ENCODE measurements at places on chromosomes 1 and 21. TPM values are rescaled to one million over a fixed set of nuclear protein-coding genes. Genes with fewer than 3 reads are reported as not detected.

- peak overlapping the region; percentile 5 for H3K4me3 ChIP-seq
- no peaks in the 10 kb centered on the region for H3K36me3 ChIP-seq
- no peaks in the 10 kb centered on the region for H3K27me3 ChIP-seq
- H3K4me1 ChIP-seq, result peaks cover 77% of the 10 kb centered on the region
- DNase-seq, result no peak
These were observed 77.5 kb downstream of the SLC45A1 start for GRCh38 chr1:8395433-8395866.

GRCh38 chr1:67937651-67938050 is 104.4 kb upstream of the GNG12 start:
- H3K4me1 ChIP-seq, result no peaks in the 10 kb centered on the region
- no peak overlapping the region for H3K27ac ChIP-seq
- H3K36me3 ChIP-seq, result no peaks in the 10 kb centered on the region
- no peak overlapping the region for H3K4me3 ChIP-seq
- no peak for DNase-seq
- H3K27me3 ChIP-seq, result no peaks in the 10 kb centered on the region

Gene GRIK3
- total RNA-seq, result 0.74 TPM

- H3K4me3 ChIP-seq, result no peak overlapping the region
- H3K36me3 ChIP-seq, result no peaks in the 10 kb centered on the region
- no peaks in the 10 kb centered on the region for H3K4me1 ChIP-seq
- no peak overlapping the region for H3K27ac ChIP-seq
- DNase-seq, result no peak
- H3K27me3 ChIP-seq, result no peaks in the 10 kb centered on the region
These were observed 186.7 kb downstream of the TOMM20 start for GRCh38 chr1:234942012-234942332.

DNA sequence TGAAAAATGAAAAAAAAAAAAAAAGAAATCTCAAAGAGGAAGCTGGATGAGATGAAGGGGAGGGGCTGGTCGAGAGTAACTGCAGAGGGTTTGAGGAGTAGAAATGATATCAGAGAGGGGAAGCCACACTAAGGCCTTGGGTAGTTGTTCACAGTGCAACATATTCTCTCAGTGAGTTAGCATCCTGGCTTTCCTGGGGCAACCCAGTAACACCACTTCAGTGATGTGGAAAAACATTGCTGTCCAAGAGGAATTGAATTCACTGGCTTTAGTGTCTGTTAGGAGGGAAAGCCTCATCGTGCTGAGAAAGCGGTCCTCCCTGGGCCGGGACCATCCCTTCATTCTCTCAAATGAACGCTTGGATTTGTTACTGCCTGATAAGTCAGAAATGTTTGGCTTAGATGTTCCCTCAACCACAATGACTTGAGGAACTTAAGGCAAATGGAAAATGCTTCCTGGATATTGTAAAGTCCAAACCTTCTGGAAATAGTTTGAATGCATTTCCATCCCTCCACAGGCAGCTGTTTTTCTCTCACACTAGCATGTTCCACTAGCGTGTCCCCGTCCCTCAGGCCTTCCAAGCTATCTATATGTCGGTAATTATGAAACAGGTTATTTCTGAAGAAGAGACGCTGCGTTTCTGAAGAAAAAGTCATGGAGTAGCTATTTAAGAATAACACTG is 12.2 kb downstream of the TGFB2 start:
- H3K36me3 ChIP-seq, result no peaks in the 10 kb centered on the region
- H3K4me3 ChIP-seq, result no peak overlapping the region

DNA sequence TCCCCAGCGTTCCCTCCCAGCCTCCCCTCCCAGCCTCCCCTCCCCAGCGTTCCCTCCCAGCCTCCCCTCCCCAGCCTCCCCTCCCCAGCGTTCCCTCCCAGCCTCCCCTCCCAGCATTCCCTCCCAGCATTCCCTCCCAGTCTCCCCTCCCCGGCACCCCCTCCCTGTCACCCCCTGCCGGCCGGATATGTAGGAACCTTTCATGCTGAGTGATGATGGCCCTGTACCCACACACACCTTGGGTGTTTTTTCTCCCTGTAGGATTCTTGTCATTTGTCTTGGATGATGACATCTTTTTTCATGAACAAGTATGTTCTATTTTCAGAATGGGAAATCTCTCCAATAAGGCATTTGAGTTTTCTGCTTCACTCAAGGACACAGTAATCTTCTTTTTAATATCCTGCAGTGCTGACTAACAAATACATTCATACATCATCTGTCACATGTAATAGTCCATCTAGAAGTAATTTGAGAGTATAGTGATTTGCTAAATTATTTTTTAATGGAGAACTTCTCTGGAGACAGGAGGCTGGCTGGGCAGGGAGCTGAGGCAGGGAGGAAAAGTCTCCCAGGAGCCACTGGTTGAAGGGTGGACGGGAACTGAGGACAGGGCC is 19.5 kb downstream of the FTCD start:
- no peaks in the 10 kb centered on the region for H3K4me1 ChIP-seq
- no peak for DNase-seq
- H3K27me3 ChIP-seq, result no peaks in the 10 kb centered on the region
- no peak overlapping the region for H3K4me3 ChIP-seq
- no peak overlapping the region for H3K27ac ChIP-seq

DNA sequence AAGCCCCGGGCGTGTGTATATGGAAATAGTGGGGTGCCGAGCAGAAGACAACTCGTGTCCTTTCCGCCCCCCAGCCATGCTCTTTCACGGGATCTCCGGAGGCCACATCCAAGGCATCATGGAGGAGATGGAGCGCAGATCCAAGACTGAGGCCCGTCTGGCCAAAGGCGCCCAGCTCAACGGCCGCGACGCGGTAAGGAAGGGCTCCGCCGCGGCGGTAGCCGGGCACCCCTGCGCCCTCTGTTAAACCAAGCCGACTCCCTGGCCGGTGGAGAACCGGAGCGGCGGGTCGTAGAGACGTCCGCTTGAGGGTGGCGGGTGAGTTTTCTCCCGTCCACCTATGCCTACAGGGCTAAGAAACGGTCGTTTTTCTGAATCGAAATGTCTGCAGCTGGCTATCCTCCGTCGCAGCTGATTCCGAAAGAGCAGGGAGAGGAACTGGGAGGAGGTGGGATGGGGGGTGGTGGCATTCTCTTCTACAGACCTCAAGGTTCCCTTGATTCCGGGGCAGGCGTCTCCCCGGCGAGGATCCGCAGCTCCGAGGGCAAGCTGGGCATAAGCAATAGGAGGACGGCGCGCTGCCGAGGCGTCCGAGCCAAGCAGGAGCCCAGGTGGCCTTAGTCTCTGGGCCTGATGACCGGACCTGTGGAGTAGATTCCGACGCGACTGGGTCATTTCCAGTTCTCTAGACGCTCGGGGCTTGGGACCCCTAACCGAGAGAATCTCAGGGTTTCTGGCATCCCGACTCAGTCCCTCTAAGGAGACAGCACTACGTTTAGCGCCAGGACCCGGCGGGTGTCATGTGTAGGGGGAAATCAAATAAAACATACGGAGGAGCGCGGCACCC is 856 bp downstream of the LHX9 start:
- H3K36me3 ChIP-seq, result no peaks in the 10 kb centered on the region
- H3K27me3 ChIP-seq, result peaks cover 14% of the 10 kb centered on the region
- DNase-seq, result no peak
- H3K27ac ChIP-seq, result no peak overlapping the region
- H3K4me1 ChIP-seq, result peaks cover 57% of the 10 kb centered on the region

Gene RNPC3
- 21.6 TPM for total RNA-seq

GRCh38 chr1:44717156-44717555 is 13.8 kb downstream of the RNU5D-1 start:
- H3K27ac ChIP-seq, result no peak overlapping the region
- no peaks in the 10 kb centered on the region for H3K4me1 ChIP-seq
- no peaks in the 10 kb centered on the region for H3K36me3 ChIP-seq
- no peak for DNase-seq

DNA sequence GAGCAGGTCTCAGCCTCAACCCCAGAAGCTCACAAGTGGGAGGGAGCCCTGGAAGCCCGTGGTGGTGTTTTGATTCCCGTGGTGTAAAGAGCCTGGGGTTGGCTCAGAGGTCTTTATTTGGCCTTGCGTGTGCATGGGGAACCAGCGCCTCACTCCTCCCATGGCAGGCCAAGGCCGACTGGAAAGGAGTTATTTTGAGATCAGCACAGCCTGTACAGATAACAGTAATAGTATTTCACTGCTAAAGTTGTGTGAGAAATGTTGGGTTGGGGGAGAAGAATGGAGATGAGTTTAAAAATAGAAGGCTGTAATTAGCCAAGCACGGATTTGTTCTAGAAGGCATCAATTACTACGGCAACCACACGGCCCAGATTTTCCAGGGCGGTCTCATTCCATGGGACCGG is 186.5 kb downstream of the DYRK1A start:
- no peak overlapping the region for H3K4me3 ChIP-seq
- peaks cover 12% of the 10 kb centered on the region for H3K4me1 ChIP-seq
- no peak overlapping the region for H3K27ac ChIP-seq

DNA sequence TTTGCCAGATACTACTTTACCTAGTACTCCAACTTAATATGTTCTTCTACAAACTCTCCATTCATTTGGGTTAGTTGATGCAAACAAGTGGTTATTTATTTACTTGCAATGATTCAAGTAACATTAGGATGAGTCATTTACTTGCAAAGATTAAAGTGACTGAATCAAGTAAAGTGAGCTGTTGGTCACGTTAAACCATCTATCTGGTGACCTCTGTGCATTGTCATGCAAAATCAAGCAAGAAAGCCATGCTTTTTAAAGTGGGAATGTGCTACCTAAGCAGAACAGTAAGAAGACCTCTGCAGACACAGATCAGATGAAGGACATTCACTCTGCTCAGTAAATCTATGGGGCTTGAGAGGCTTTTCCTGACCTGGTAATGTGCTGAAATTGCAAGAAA is 254.7 kb downstream of the LRRIQ3 start:
- H3K4me3 ChIP-seq, result no peak overlapping the region
- H3K27me3 ChIP-seq, result no peaks in the 10 kb centered on the region
- no peak for DNase-seq
- no peaks in the 10 kb centered on the region for H3K4me1 ChIP-seq
- no peak overlapping the region for H3K27ac ChIP-seq
- H3K36me3 ChIP-seq, result no peaks in the 10 kb centered on the region

DNA sequence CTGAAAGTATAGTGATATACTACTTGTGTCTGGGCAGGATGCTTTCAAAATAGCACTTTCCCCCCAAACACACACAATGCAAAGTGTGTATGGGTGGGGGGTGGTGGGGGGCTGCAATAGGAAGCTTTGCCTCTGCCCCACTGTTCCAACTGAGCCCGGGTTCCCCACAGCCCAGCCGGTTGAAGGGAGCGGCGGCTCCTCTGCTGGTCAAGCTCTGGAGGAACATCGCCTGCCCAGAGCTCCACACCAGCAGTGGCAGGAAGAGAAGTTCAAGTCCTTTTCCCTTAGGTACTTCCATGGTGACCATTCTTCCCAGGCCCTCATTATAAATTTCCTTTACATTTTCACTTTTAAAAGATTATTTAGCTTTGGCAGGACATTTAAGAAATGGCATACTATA is 74.9 kb downstream of the CAPZB start:
- H3K27ac ChIP-seq, result peak overlapping the region; percentile 91
- DNase-seq, result no peak
- no peak overlapping the region for H3K4me3 ChIP-seq
- no peaks in the 10 kb centered on the region for H3K36me3 ChIP-seq
- peaks cover 82% of the 10 kb centered on the region for H3K4me1 ChIP-seq

DNA sequence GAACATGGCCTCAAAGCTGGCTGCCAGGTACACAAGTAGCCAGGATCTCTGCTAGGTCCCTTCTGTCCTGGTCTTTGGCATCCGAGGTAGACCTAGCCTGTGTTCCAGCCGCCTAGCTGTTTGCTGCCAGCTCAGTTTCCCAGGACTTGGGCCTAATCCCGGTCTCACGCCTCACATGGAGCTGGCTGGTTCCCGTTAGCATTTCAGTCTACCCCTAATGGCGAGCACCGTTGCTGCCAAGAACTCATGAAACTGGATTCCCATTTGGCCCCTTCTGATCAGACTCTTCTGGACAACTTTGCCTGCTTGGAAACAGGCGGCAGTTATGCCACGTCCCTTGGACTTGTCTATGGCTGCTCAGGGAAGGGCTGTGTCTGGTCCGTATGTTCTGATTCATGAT is 26.2 kb upstream of the HHAT start:
- H3K36me3 ChIP-seq, result no peaks in the 10 kb centered on the region
- peak; percentile 46 for DNase-seq
- H3K27ac ChIP-seq, result no peak overlapping the region
- H3K4me3 ChIP-seq, result no peak overlapping the region

GRCh38 chr1:20733360-20733975 is 965 bp upstream of the SH2D5 start:
- no peak for DNase-seq
- H3K27me3 ChIP-seq, result no peaks in the 10 kb centered on the region
- H3K4me1 ChIP-seq, result peaks cover 25% of the 10 kb centered on the region
- H3K4me3 ChIP-seq, result peak overlapping the region; percentile 52
- peaks cover 5% of the 10 kb centered on the region for H3K36me3 ChIP-seq

Gene NHLH2
- 0.25 TPM for total RNA-seq

- peaks cover 39% of the 10 kb centered on the region for H3K4me1 ChIP-seq
- DNase-seq, result no peak
- no peaks in the 10 kb centered on the region for H3K27me3 ChIP-seq
- peak overlapping the region; percentile 80 for H3K4me3 ChIP-seq
These were observed 6.7 kb upstream of the FAM167B start for GRCh38 chr1:32240140-32240951.

Gene MAD2L2
- 30.0 TPM for total RNA-seq
